ENCODE measurements at places on chromosomes 7 and 10. TPM values are rescaled to one million over a fixed set of nuclear protein-coding genes. Genes with fewer than 3 reads are reported as not detected.

PTN gene
- 3.3 TPM for total RNA-seq

ADAM12 gene
- total RNA-seq: 0.66 TPM

CDK6 gene
- total RNA-seq: 33.1 TPM

LIPF gene
- not detected for total RNA-seq

FKBP9 gene
- total RNA-seq: 87.8 TPM

GPR37 gene
- total RNA-seq: 1.1 TPM

ZNF775 gene
- total RNA-seq: 11.3 TPM
